H7 (cell line): ENCODE measurements at places on chromosomes 12 and 14. TPM values are rescaled to one million over a fixed set of nuclear protein-coding genes. Genes with fewer than 3 reads are reported as not detected.

DNA sequence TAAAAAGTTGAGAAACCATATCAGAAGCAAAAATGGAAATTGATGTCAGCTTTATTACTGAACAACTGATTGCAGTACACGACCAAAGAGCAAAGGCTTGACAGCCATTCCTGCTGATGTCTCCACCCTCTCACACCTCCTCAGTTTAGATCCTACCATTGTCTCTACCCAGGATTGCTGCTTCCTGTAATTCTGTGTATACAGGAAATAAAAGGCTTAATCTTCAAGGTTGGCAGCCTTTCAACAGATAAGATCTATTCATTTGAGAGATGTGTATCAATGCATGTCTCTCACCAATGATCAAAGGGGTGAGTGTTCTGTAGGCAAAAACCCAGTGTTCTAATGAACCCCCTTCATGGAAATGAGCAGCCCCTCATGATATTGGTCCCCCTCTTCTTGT, 27.0 kb downstream of the SLCO1C1 start:
- no peak for DNase-seq

- DNase-seq, result peak; percentile 41
Observed at GRCh38 chr14:103071544-103072251, 12.3 kb upstream of the LBHD2 start.

GRCh38 chr12:43331935-43332334, 220.1 kb downstream of the ADAMTS20 start:
- DNase-seq, result no peak

DNA sequence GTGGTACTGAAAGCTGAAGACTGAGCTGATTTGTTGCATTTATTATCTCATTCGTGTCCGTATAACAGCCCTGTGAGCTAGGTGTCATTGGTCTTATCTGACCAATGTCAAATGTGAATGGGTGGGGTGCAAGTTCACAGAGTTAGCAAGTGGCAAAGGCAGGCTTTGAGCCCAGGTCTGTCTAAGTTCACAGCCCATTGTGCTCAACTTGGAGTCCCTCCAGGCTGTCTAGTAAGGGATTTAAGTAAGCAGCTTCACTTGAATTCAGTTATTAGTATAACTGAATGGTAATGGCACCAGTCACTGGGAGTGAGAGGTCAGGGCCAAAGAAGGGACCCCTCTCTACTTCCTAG, 8.5 kb downstream of the C1S start:
- no peak for DNase-seq

Gene ANKRD33
- total RNA-seq, result 0.17 and 1.6 TPM in 2 replicates

Gene TSPAN9
- total RNA-seq, result 20.5 and 22.4 TPM in 2 replicates

GRCh38 chr12:30213166-30213565, 429.4 kb upstream of the TMTC1 start:
- no peak for DNase-seq

DNA sequence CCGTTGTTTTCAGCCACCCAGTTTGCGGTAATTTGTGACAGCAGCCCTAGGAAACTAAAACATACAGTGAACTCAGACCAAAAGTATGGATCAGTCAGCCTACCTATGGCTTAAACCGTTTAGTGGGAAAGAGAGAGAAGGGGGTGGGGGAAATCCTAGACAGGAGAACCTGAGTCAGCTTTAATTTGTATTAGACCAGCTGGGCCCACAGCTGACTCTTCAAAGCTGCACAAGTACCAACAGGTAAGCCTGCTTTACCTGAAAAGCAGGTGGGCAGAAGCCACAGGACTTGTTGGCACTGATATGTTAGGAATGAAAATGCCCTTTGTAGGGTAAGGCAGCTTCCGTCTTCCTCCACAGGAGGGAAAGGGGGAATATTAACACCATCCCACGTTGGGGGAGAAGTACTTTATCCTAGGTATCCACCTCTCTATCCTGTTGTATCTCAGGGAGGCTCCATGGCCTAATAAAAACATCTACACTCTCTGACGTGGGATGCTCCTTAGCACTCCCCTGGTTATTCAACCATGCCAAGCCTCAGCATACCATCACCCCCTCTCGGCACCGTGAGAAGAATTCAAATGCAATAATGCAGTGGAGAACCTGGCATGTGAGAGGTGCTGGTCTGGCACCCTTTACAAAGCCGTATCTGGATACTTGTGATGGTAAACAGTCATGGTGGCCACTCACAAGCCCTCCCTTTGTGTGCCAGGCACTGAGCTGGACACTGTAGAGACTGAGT, 70.3 kb downstream of the STON2 start:
- DNase-seq, result no peak

- DNase-seq, result peak; percentile 22
Observed at GRCh38 chr12:52819731-52820510, 6.0 kb upstream of the KRT4 start.

Gene KRT76
- total RNA-seq, result not detected in 2 replicates

DNA sequence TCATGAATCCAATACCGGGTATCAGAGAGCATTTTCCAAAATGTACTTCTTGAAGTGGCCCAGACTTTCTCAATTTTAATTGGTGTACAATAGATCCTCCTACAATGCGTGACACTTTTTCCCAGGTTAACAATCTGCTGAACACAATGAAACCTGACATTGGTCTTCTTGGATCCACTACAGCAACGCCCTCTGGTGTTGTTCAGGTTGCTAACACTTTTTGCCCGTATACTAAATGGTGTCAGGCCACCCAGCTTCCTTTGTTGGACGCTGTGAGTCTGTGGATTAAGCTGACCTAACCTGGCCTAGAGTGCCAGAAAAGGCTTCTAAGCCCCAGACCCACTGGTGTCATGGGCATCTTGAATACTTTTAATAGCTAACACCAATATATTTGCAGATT, 89.2 kb downstream of the KCNK10 start:
- DNase-seq, result peak; percentile 46

DNA sequence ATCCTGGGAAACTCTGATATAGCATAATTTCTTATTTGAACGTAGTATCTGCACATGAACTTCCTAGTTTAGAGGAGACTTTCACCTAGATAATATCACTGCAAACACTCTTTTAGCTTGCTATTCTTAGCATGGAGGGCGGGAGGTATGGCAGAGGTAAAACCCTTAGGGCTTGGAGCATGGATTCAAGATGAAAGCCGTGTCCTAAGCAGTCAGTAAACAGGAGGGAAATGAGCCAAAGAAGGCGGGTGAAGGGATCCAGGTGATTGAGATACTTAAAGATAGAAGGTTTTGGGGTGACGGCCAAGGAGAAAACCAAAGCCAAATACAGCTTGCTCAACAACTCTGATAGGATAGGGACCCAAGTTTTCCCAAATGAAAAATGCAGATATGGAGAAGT, 107.1 kb upstream of the BCAT1 start:
- DNase-seq, result no peak

DNA sequence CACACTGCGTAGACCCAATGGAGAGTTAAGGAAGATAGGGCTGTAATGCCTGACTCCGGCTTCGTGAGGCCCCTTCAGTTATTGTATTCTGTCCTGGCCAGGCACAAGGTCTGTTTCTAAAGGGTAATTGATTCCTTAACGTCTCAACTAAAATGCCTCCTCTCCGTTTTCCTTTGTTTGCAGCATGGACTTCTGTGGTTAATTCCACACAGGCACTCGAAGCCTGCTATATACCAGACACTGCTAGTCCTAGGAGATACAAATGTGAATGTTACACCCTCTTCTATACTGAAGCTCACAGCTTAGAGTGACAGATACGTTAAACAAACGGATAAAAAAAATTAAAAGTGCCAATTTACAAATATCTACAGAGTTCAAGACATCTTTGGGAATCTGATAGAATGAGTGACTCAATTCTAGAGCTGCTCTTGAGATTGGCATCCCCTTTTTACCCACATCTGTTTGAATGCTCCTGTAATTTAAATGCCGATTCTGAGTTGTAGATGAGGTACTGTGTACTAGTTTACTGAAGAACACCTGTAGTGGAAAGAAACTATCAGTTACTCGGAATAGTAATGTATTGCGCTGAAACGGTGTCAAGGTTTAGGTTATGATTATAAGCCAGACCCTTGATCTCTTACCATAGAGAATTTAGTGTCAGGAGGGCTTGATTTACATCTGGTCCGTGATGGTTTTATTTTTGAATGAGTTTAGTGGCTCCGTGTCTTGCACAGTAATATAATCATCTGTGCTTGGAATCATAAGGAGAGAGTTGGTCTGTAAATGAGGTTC, 784 bp downstream of the PSMA6 start:
- DNase-seq, result no peak

Gene PSMD9
- 39.2 and 61.2 TPM in 2 replicates for total RNA-seq

- peak; percentile 52 for DNase-seq
Observed at GRCh38 chr12:104761091-104761490, 197.0 kb downstream of the SLC41A2 start.

GRCh38 chr12:17975239-17975638, 114.8 kb downstream of the RERGL start:
- DNase-seq, result no peak

Gene BIN2
- total RNA-seq, result 0.14 TPM in 1 of 2 replicates, not detected in the other

- DNase-seq, result no peak
Observed at GRCh38 chr12:28936711-28937110, 212.4 kb upstream of the FAR2 start.

- peak; percentile 52 for DNase-seq
Observed at GRCh38 chr12:23221066-23221465, 596.1 kb downstream of the ETNK1 start.

DNA sequence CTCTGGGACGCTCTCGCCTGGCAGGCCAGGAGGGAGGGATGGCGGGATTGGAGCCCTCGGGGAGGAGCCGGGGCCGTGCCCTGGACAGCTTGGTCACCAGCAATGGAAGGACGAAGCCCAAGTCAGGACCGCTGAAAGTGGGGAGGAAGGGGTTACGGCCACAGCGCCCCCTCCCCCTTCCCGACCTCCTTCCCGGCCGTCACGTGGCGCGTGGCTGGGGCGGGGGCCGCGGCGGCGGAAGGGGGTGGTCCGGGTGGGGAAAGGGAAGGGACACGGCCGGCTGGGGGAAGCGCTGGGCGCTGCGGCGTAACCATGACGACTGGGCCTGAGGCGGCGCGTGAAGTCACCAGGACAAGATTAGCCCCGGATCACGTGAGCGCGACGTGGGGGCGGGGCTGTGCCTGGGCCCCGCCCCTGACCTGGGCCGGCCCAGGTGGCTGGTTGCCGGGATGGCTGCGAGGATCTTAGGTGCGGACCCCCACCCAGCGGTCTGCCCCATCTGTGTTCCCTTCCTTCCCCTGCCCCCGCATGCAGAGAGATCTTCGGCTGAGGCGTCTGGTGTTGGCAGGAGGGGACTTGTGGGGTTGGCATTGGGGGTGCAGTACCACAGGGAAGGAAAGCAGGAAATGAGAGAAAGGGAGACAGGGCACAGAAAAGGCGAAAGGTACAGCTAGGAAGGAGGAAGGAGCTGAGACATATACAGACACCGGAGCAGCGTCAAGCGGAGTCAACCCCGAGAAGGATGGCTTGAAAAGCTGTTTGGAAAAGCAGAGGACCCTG, 6.2 kb downstream of the MAP3K12 start:
- peak; percentile 97 for DNase-seq

Gene TMEM263
- total RNA-seq, result 19.0 and 23.7 TPM in 2 replicates

DNA sequence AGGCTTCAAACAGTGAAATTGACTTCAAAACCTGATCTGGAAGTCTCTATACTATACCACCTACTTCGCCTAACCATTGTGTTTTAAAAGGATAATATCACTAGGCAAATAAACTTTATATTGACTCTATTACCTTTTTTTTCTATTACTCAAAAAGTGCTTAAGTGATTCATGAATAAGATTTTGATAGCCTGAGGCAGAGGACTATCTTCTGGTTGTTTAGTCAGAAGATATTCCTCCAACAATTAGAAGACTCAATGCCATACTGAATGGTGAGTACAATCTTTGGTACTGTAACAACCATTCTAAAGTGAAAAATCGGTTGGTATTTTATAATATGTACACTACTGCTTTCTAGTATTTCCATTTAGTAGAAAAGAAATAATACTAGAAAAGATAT, 22.8 kb downstream of the SLC6A15 start:
- no peak for DNase-seq

Gene AMN1
- total RNA-seq, result 19.2 and 23.4 TPM in 2 replicates

- peak; percentile 64 for DNase-seq
Observed at GRCh38 chr14:92970271-92970670, 47.3 kb downstream of the CHGA start.

GRCh38 chr14:79037593-79037992, 867.4 kb downstream of the NRXN3 start:
- no peak for DNase-seq

GRCh38 chr14:37721976-37722659, 126.7 kb downstream of the TTC6 start:
- no peak for DNase-seq

Gene SRRM4
- total RNA-seq, result 0.26 and 0.76 TPM in 2 replicates

Gene RNASE11
- not detected in 2 replicates for total RNA-seq

GRCh38 chr14:91149462-91149861, 35.6 kb downstream of the DGLUCY start:
- no peak for DNase-seq

DNA sequence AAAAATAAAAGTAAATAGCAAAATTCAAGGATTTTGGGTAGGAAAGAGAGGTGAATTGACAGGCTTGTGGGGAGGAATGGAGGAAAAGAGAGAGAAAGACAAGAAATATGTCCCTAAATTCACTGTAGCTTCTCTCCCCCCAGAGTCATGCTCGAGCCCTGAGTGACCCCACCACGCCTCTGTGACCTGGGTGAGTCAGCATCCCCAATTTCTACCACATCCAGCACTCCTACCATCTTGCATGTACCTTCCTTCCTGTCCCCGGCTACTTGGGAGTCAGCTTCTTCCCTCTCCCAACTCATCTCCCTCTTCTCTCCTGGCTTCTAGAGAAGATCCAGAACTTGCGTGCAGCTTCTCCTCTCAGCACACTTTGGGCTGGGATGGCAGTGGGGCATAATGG, 9.8 kb downstream of the ZNF219 start:
- no peak for DNase-seq

Gene FGD4
- 24.0 and 36.5 TPM in 2 replicates for total RNA-seq
